Ascending aorta (tissue), 2 donors: ENCODE measurements at places on chromosomes 6 and 20.

DNA sequence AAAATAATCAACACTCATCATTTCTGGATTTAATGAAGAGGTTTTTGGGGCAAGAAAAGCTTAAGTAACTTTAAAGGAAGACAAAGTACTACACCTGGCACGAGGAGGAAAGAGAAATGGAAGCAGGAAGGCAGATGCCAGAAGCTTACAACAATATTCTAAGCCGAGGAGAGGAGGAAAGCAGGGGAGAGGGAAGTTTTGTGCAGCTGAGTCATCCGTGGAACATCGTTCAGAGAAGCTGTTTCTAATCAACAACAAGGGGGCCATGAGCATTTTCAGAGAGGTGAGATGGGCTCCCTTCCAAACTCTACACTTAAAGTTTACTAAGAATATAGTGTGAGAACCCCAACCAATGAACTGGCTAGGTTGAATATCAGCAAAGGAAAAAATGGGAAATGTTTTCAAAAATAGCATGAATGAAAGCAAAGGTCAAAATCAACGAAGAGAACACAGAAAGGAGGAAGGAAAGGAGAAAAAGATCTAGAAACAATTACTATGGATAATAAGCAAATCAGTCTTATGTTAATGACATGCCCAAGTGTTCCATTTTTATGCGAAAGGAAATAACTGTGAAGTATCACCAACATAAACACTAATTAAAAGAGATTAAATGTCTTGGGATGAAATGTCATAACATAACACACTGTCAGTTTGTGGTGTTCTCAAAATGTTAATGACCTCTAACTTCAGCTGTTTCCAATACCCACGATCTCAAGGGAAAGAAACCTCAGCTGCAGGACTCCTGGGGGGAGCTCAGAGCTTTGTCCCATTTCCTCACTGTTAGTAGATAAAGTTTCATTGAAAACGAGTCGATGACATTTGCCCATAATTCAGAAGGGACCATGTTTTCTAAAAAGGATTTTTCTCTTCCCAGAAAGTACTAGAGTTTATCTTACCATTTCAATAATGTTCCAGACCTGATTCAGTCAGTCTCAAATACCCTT is 203.4 kb upstream of the STXBP5 start:
- no peak for DNase-seq
- no peaks in the 10 kb centered on the region for H3K4me1 ChIP-seq
- H3K36me3 ChIP-seq, result no peaks in the 10 kb centered on the region
- no peak overlapping the region for H3K27ac ChIP-seq

GRCh38 chr20:21225215-21225947 is 77.8 kb upstream of the XRN2 start:
- no peak overlapping the region for H3K4me3 ChIP-seq
- peaks cover 11% of the 10 kb centered on the region for H3K36me3 ChIP-seq
- H3K4me1 ChIP-seq, result no peaks in the 10 kb centered on the region
- no peak overlapping the region for H3K27ac ChIP-seq

- H3K27ac ChIP-seq, result peak overlapping the region; percentile 92
- H3K4me1 ChIP-seq, result peaks cover 23% of the 10 kb centered on the region
- DNase-seq, result no peak
- H3K4me3 ChIP-seq, result no peak overlapping the region
- H3K27me3 ChIP-seq, result no peaks in the 10 kb centered on the region
Observed at GRCh38 chr20:36833275-36834020, 42.5 kb upstream of the TLDC2 start.

DNA sequence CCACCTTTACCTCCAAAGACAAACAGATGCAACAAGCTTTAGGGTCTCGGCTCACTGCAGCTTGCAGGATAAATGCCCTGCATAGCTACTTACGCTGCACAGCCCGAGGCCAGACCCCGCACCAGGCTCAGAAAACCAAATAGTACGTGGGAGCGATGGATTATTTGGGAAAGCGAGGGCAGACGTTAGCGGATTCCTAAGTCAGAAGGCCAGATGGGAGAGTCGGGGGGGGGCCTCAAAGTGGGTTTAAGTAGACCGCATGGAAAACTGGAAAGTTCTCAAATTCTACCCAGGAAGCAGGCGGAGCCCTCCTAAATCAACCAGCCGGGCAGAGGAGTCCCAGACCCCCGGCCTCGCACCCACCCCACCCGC is 382 bp downstream of the SFT2D1 start:
- peak overlapping the region; percentile 85 for H3K4me3 ChIP-seq
- peaks cover 4% of the 10 kb centered on the region for H3K36me3 ChIP-seq
- peak overlapping the region; percentile 85 for H3K27ac ChIP-seq
- no peak for DNase-seq
- H3K4me1 ChIP-seq, result peaks cover 12% of the 10 kb centered on the region

GRCh38 chr6:1988843-1989242 is 256.6 kb downstream of the GMDS start:
- H3K27ac ChIP-seq, result no peak overlapping the region
- no peaks in the 10 kb centered on the region for H3K36me3 ChIP-seq
- no peaks in the 10 kb centered on the region for H3K4me1 ChIP-seq
- no peak overlapping the region for H3K4me3 ChIP-seq
- DNase-seq, result no peak

GRCh38 chr6:113859349-113860180 is 2.4 kb downstream of the MARCKS start:
- peaks cover 5% of the 10 kb centered on the region for H3K4me1 ChIP-seq
- no peaks in the 10 kb centered on the region for H3K27me3 ChIP-seq
- peak overlapping the region; percentile 58 for H3K4me3 ChIP-seq
- H3K36me3 ChIP-seq, result no peaks in the 10 kb centered on the region
- no peak for DNase-seq
- H3K27ac ChIP-seq, result peak overlapping the region; percentile 86

DNA sequence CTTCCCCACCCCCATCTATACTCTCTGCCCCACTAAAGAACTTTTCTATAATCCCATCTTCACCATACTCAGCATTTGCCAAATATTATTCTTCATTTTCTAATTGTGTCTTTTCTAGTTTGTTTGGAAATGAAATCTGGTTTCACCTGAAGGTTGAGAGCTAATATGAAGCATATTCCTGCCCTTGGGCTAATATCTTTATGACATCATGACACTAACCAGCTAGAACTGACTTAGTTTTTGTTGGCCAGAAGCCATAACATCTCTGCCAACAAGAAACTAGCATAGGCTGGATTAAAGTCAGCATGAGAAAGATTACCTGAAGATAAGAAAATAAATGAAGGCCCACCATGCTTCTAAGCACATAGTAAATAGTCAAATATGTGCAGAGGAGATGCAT is 16.7 kb downstream of the UNC5CL start:
- no peak overlapping the region for H3K4me3 ChIP-seq
- no peak for DNase-seq
- H3K27ac ChIP-seq, result no peak overlapping the region
- no peaks in the 10 kb centered on the region for H3K27me3 ChIP-seq
- H3K4me1 ChIP-seq, result peaks cover 2% of the 10 kb centered on the region

GRCh38 chr6:1526398-1527072 is 83.2 kb upstream of the FOXC1 start:
- peaks cover 14% of the 10 kb centered on the region for H3K4me1 ChIP-seq
- peak overlapping the region; percentile 40 for H3K4me3 ChIP-seq
- no peaks in the 10 kb centered on the region for H3K27me3 ChIP-seq
- H3K27ac ChIP-seq, result peak overlapping the region; percentile 33
- DNase-seq, result no peak
- H3K36me3 ChIP-seq, result no peaks in the 10 kb centered on the region

DNA sequence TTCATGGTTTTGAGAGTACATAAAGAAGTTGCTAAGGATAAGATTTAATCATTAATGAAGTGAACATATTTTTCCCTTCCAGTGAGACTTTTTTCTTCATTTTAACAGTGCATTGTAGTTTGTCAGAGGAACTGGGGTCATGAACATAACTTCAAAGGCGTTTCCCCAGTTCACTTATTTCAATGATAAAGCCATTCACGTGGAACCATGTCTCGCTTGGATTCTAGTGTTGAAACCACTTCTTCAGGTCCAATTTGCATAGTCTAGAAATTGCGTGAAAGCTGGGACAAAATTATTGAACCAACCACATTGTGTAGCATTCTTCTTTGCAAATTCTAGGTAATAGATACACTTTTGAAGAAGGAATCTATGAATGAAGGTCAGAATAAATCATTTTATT is 197.0 kb downstream of the CLIC5 start:
- no peak overlapping the region for H3K4me3 ChIP-seq
- H3K4me1 ChIP-seq, result no peaks in the 10 kb centered on the region
- H3K27ac ChIP-seq, result no peak overlapping the region
- H3K27me3 ChIP-seq, result no peaks in the 10 kb centered on the region

DNA sequence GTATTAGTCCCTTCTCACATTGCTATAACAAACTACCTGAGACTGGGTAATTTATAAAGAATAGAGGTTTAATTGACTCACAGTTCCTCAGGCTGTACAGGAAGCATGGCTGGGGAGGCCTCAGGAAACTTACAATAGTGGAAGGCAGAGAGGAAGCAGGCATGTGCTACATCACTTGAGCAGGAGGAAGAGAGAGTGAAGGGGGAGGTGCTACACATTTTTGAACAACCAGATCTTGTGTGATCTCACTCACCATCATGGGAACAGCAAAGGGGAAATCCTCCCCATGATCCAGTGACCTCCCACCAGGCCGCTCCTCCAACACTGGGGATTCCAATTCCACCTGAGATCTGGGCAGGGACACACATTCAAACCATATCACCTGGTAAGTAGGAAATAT is 630.6 kb downstream of the QKI start:
- H3K27ac ChIP-seq, result no peak overlapping the region
- no peaks in the 10 kb centered on the region for H3K27me3 ChIP-seq
- no peaks in the 10 kb centered on the region for H3K4me1 ChIP-seq
- no peak overlapping the region for H3K4me3 ChIP-seq
- DNase-seq, result no peak
- H3K36me3 ChIP-seq, result no peaks in the 10 kb centered on the region

- DNase-seq, result no peak
- peaks cover 4% of the 10 kb centered on the region for H3K36me3 ChIP-seq
- no peaks in the 10 kb centered on the region for H3K27me3 ChIP-seq
- H3K4me3 ChIP-seq, result no peak overlapping the region
- no peak overlapping the region for H3K27ac ChIP-seq
- H3K4me1 ChIP-seq, result no peaks in the 10 kb centered on the region
Observed at GRCh38 chr20:20568604-20569205, 143.7 kb downstream of the RALGAPA2 start.

GRCh38 chr6:83891586-83891985 is 32.1 kb downstream of the CYB5R4 start:
- no peak overlapping the region for H3K27ac ChIP-seq
- H3K27me3 ChIP-seq, result no peaks in the 10 kb centered on the region
- H3K4me3 ChIP-seq, result no peak overlapping the region
- H3K4me1 ChIP-seq, result no peaks in the 10 kb centered on the region
- DNase-seq, result no peak
- H3K36me3 ChIP-seq, result peaks cover 4% of the 10 kb centered on the region

- H3K36me3 ChIP-seq, result peaks cover 12% of the 10 kb centered on the region
- no peaks in the 10 kb centered on the region for H3K27me3 ChIP-seq
- no peak for DNase-seq
- H3K4me3 ChIP-seq, result no peak overlapping the region
Observed at GRCh38 chr6:44432726-44433125, 45.2 kb downstream of the CDC5L start.

- no peaks in the 10 kb centered on the region for H3K27me3 ChIP-seq
- no peak for DNase-seq
- no peak overlapping the region for H3K4me3 ChIP-seq
- no peaks in the 10 kb centered on the region for H3K4me1 ChIP-seq
- no peaks in the 10 kb centered on the region for H3K36me3 ChIP-seq
Observed at GRCh38 chr6:139655783-139656705, 281.6 kb upstream of the CITED2 start.

DNA sequence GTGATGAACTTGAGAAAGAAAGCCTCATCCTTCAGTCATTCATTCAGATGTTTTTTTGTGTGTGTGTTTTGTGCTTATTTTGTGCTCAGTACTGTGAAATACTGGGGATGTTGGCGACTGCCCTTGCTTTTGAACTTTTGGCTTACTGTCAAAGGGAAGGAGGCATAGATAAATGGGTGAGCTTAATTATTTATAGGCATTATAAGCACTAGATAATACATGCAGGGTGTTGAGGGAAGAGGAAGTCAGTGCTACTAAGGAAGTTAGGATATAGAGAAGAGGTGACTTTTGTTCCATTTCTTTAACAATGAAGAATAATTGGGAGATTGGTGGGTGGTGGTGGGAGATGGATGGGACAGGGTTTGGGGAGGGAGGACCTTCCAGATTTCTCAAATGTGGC is 23.6 kb downstream of the XRN2 start:
- no peak overlapping the region for H3K27ac ChIP-seq
- H3K27me3 ChIP-seq, result no peaks in the 10 kb centered on the region
- DNase-seq, result no peak
- peaks cover 4% of the 10 kb centered on the region for H3K4me1 ChIP-seq
- H3K4me3 ChIP-seq, result no peak overlapping the region

GRCh38 chr20:57247292-57247965 is 19.0 kb downstream of the BMP7 start:
- DNase-seq, result no peak
- no peak overlapping the region for H3K4me3 ChIP-seq
- H3K36me3 ChIP-seq, result no peaks in the 10 kb centered on the region
- H3K4me1 ChIP-seq, result no peaks in the 10 kb centered on the region
- H3K27ac ChIP-seq, result no peak overlapping the region
- H3K27me3 ChIP-seq, result no peaks in the 10 kb centered on the region

- no peak overlapping the region for H3K4me3 ChIP-seq
- H3K27ac ChIP-seq, result no peak overlapping the region
- H3K4me1 ChIP-seq, result peaks cover 10% of the 10 kb centered on the region
- H3K36me3 ChIP-seq, result no peaks in the 10 kb centered on the region
Observed at GRCh38 chr6:13116155-13116554, 212.2 kb downstream of the TBC1D7 start.

GRCh38 chr6:117531809-117532725 is 49.6 kb downstream of the DCBLD1 start:
- H3K4me1 ChIP-seq, result no peaks in the 10 kb centered on the region
- H3K4me3 ChIP-seq, result no peak overlapping the region

DNA sequence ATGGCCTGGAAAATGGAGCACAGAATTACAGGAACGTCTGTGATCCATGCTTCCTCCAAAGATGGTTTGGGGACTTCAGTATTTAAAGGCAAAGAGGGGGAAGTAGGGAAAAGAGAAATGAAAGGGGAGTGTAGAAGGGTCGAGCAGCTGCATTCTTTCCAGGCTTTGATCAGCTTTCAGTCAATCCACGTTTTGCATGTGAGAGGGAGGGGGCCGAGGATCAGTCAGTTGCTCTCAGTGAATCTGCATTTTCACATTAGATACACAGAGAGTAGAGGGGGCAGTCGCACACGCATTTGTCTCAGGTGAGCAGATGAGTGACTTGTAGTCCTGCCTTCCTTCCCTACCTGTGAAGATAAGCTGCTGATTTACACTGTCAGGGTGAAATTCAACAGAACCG is 78.8 kb downstream of the FOXF2 start:
- no peaks in the 10 kb centered on the region for H3K36me3 ChIP-seq
- H3K27ac ChIP-seq, result no peak overlapping the region
- H3K4me1 ChIP-seq, result no peaks in the 10 kb centered on the region
- no peaks in the 10 kb centered on the region for H3K27me3 ChIP-seq

DNA sequence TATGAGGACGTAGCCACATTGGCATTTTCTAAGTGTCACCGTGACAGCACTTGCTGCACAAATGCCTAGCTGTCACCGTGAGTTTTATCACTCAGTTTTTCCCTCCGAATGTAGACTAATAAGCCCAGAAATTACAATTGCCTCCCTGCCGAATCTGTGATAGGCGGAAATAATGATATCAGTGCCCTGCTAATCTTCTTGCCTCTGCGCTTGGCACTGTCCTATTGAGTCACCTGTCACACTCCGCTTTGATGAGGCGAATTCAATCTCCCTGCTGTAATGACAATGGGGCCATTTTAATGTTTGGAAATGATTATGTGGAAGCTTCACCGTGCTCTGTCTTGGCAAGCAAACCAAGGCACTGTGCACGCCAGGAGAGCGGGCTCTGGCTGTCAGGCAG is 112.8 kb downstream of the LINC00237 start:
- no peak overlapping the region for H3K4me3 ChIP-seq
- no peak for DNase-seq
- H3K36me3 ChIP-seq, result no peaks in the 10 kb centered on the region
- H3K27me3 ChIP-seq, result no peaks in the 10 kb centered on the region
